ENCODE measurements at places on chromosomes 6 and 20.

GRCh38 chr6:13673368-13673767, 38.3 kb downstream of the RANBP9 start:
- no peak for DNase-seq

DNA sequence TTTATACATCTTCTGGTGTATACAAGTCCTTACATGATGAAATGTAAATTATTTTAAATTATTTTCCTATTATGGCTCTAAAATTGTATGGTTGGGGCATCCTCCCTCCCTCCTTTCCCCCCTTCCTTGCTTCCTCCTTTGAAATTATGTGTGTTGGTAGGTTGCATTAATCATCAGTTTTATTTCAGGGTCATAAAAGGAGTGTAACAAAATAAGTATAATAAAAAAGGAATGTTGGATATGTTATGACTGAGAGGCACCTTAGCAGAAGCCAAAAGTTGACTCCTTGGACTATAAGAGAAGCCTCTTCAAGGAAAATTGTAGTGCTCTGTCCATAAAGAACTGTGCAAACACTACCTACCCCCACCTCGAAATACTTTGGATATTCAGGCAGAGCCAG, 46.6 kb upstream of the PTPRK start:
- no peak for DNase-seq

GRCh38 chr6:134714679-134715078, 235.2 kb downstream of the ALDH8A1 start:
- no peak for DNase-seq

GRCh38 chr6:127115084-127115655, 3.3 kb upstream of the RSPO3 start:
- DNase-seq, result no peak

- no peak for DNase-seq
Observed at GRCh38 chr6:168827586-168827871, 386.5 kb downstream of the SMOC2 start.

DNA sequence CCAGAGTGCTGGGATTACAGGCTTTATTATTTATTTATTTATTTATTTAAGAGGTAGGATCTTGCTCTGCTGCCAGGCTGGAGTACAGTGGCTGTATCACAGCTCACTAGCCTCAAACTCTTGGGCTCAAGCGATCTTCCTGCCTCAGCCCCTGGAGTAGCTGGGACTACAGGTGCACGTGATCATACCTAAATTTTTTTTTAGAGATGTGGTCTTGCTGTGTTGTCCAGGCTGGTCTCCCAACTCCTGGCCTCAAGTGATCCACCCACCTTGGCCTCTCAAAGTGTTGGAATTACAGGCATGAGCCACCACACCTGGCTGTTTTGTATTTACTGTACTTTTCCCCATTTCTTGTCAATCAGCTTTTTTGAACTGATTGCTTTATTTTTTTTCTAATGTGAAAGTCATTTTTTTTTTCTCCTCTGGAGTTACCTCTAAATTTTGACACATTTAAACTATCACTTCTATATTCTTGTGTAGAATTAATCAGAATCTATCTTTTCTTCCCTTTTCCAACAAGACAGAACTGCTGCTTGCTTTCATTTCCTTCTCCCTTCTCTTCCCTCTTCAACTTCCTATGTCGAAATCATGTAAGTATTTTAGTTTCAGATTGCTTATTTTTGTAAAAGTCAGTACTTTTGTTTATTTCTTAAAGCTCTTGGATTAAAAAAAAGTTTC, 12.0 kb downstream of the PANK2 start:
- no peak for DNase-seq

DNA sequence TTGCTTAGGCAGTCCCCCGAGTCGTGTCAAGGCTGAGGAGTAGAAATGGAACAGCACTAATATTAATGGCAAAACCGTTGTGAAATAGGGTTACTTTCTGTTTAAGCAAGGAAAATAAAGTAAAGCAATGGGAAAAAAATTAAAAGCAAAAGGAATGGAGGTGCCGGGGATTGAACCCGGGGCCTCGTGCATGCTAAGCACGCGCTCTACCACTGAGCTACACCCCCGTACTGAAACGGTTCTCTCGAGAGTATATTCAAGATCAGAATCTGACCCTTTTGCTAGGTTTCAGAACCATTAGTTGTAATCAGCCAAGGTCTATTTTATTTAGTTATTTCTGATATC, 85.5 kb downstream of the TRIM27 start:
- DNase-seq, result peak; percentile 36

- no peak for DNase-seq
Observed at GRCh38 chr20:2305946-2306345, 10.1 kb downstream of the TGM3 start.

GRCh38 chr6:143595251-143596036, 82.3 kb upstream of the PHACTR2 start:
- no peak for DNase-seq

GRCh38 chr6:139126255-139126654, 8.6 kb upstream of the HECA start:
- no peak for DNase-seq

DNA sequence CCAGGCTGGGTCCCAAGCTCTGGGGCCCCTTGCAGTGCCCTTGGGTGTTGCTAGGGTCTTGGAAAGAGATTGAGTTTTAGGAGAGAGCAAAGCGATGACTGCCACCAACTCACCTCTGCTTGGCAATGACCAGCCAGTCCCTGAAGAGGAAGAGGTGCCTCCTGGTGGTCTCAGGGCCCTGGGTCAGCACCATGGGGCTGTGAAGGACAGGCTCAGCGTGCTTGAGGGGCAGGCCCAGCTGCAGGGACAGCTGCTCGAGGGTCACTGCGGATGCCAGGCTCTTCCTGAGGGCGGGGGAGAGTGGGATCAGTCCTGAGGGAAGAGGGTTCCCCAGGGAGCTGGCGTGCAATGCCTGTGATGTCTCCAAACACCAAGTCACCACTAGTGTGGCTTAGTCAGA, 50.8 kb upstream of the TAGAP start:
- DNase-seq, result no peak

DNA sequence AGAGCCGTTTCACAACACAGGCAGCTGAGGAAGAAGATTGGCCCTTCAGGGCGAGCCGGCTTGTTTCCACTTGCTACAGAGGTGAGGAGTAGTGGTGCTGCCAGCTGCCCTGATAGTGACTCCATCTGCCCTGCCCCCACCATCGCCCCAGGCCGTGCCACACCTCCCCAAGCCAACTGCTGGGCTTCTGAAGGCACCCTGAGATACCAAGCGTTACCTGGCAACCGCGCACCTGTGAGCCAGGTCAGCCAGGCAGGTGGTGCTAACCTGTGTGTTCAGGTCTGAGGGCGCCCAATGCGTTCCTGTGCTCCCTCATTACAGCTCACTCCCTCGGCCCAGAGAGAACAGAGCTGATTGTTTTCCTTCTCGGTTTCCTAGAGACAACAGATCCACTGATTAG, 299.1 kb upstream of the ID4 start:
- DNase-seq, result no peak

DNA sequence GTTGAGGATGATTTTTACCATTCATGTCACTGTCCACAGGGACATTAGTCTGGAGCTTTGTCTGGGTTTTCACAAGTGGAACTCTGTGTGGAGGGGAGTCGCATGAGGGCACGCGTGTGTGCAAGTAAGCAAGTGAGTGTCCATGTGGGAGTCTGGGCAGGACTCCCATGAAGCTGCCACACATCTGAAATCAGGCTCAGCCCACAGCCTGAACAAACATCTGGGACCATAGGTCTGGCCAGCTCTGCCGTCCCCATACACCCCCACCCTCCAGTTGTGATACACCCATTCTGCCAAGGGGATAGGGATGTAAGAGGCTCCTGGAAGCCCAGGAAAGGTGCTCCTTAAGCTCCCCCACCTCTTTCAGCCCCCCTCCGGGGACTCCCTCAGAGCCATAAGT, 17.1 kb upstream of the FOXP4 start:
- DNase-seq, result no peak

DNA sequence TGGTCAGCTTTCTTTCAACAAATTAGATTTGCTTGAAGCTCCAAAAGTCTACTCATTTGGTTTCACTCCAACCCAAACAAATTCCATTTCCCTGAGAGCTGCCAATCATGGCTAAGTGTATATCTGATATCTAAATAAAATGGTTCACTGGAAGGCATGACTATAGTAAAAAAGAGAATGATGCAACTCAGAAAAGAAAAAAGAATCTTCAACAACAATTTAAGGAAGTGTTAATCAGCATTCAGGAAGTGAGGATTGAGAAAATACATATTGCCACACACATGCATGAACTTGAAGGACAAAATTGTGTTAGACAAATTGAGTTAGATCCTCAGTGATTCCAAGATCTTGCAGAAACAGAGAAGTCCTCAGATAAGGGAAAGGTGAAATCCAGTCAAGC, 972.9 kb upstream of the FLRT3 start:
- no peak for DNase-seq

DNA sequence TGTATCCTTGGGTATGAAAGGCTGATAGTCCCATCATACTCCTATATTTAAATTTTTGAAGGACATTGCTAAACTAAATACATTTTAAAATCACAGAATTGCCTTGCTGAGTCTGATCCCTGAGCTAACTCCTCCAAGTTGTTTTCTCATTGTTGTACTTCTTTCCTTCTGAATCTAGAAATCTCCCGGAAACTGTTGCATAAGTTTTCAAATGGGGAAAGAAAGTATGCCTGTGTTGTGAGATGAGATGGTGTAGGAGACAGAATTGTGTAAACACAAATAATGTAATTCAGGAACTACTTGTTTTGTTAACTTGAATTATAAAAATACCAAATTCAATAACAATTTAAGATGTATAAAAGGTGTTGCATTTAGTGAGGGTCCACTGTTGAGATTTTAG, 7.3 kb downstream of the PNRC1 start:
- DNase-seq, result no peak

GRCh38 chr20:24630486-24631172, 161.2 kb downstream of the SYNDIG1 start:
- no peak for DNase-seq

- DNase-seq, result no peak
Observed at GRCh38 chr6:75419416-75419815, 74.2 kb downstream of the FILIP1 start.

DNA sequence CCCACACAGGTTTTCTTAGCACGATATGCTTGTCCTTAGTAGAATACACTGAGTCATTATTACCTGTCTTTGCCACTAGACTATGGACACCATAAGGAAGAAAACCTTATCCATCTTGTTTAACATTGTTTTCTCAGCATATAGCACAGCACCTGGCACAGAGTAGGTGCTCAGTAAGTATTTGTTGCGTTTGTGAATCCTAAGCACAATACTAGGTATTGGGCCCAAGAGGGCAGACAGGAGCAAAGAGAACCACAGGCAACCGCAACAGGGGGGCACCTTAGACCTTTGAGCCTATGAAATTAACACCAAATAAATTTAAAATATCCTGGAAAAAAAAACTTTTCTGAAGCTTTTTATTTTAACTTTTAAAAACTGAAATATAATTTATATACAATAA, 3.7 kb upstream of the NCOA6 start:
- DNase-seq, result no peak

- no peak for DNase-seq
Observed at GRCh38 chr20:47754388-47754715, 30.9 kb downstream of the SULF2 start.

DNA sequence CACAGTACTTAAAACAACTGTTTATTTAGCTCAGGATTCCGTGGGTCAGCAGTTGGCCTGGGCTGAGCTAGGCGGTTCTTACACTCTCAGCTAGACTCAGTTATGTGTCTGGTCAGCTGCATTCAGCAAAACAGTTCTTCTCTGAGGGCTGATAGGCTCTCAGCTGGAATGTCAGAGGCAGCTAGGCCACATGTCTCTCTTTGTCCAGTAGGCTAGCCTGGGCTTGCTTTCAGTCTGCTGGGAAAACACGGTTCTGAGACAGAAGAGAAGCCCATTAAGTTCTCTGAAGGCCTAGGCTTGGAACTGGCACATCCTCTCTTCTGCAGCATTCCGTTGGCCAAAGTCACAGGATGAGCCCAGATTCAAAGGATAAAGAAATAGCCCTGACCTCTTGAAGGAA, 65.6 kb downstream of the TULP4 start:
- DNase-seq, result no peak

DNA sequence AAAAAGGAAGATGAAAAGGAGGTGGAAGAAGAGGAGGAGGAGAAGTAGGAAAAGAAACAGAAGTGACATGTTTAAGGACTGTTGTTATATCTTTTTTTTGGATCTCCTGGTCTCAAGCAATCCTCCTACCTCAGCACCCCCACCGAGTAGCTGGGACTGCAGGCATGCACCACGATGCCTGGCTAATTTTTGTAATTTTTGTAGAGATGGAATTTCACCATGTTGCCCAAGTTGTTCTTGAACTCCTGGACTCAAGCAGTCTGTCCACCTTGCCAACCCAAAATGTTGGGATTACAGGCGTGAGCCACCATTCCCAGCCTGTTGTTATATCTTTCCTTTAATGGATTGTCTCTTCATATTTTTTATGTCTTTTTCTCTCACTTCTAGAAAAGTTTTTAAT, 19.5 kb upstream of the BCLAF1 start:
- no peak for DNase-seq

DNA sequence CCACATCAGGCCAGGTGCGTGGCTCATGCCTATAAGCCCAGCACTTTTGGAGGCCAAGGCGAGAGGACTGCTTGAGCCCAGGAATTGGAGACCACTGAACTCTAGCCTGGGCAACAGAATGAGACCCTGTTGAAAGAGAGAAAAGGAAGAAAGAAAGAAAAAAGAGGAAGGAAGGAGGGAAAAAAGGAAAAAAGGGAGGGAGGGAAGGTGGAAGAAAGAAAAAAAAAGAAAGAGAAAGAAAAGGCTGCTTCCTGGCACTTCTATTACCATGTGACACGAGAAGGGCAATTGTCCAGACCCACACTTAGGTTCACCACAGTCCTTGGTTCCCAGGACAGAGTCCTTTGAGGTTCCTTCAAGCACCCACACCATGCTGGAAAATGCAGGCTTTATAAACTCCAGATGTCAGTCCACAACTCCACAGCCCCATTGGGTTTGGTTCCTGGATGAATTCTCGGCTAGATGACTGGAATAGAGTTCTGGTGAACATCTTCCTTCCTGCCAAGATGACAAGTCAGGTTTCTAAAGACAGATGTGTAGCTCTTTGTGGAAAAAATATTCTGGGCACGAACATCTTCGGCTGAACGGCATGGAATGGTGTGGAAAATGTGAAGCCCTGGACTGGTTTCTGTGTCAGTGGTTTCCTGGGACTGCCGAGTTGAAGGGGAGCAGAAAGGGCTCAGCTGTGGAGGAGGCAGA, 32.5 kb downstream of the NT5E start:
- no peak for DNase-seq

- no peak for DNase-seq
Observed at GRCh38 chr6:136604928-136605510, 54.8 kb upstream of the MAP7 start.

GRCh38 chr6:61809004-61809595, 476.9 kb downstream of the KHDRBS2 start:
- DNase-seq, result no peak

- no peak for DNase-seq
Observed at GRCh38 chr6:683742-684440, 9.0 kb downstream of the EXOC2 start.

DNA sequence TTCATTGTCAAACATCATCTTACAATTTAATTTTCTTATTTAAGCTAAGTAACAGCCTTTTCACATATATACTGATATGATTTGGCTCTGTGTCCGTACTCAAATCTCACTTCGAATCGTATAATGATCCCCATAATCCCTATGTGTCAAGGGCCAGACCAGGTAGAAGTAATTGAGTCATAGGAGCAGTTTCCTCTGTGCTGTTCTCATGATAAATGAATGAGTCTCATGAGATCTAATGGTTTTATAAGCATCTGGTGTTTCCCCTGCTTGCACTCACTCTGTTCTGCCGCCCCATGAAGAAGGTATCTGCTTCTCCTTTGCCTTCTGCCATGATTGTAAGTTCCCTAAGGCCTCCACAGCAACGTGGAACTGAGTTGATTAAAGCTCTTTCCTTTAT, 25.1 kb upstream of the CMTR1 start:
- DNase-seq, result no peak

- DNase-seq, result no peak
Observed at GRCh38 chr6:44071670-44072451, 55.4 kb downstream of the MRPL14 start.

Data from stimulated activated CD8-positive, alpha-beta memory T cell treated with anti-CD3 and anti-CD28 coated beads, Interleukin-7, amount 100 ng/mL, for 1 hour (primary cell).